Activated effector memory CD4-positive, alpha-beta T cell treated with anti-CD3 and anti-CD28 coated beads, Interleukin-2, amount 50 U/mL, for 16 hours (primary cell): ENCODE measurements at places on chromosomes 4 and X.
A peak's percentile ranks its signal among the peaks of the same experiment; 100 is the strongest.

DNA sequence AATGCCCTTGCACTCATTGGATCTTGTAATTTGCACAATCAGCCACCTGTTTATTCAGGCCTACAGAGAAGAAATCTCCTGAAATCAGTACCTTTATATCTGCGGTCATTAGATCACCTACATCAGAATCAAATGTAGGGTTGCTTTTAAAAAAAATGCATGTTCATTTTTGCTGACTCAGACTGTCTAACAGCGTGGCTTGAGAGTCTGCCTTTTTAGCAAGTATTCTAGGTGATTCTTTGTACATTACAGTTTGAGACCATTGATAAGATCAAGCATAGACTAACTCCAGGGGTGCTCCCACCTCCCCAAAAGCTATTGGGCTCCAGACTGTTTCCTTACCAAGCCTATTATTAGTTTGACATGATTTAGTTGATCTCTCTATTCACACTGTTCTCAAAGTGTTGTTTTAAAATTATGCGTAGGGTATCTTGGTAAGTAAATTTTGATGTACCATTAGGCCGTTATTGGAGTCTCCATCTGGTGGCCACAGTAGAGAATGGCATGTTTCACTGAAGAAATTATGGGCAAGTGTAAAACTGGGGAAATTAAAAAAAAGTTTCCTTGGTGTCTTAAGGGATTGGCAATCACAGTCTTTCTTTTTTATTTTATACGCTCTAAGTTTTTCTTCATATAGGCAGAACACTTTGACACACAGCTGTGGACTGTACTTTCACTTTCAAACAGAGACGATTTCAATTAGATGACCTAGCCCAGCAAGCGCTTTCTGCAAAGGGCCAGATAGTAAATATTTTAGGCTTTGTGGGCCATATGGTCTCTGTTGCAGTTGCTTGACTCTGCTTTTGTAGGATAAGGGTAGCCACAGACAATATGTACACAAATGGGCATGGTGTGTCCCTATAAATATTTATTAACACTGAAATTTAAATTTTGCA, 33.7 kb upstream of the MSL3 start:
- DNase-seq, result no peak

- DNase-seq, result no peak
These were observed 48.8 kb downstream of the AFAP1 start for GRCh38 chr4:7890635-7891393.

DNA sequence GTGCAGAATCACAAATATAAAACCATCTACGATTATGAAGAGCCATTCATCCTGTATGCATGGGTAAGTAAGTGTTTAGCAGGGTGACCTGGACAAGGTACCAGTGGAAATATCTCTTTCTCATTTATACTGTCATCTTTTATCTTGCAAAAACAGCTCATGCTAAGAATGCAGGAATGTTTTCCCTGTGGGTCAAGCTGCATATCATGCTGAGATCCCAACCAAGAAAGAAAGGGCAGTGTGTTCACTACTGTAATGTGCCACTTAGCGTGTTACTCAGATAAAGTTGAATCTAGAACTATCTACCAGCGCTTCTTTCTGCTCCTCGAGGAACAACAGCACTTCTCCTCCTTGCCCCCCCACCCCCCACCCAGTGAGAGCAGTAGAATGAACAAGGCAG, 212.7 kb upstream of the TBL1X start:
- DNase-seq, result no peak

DNA sequence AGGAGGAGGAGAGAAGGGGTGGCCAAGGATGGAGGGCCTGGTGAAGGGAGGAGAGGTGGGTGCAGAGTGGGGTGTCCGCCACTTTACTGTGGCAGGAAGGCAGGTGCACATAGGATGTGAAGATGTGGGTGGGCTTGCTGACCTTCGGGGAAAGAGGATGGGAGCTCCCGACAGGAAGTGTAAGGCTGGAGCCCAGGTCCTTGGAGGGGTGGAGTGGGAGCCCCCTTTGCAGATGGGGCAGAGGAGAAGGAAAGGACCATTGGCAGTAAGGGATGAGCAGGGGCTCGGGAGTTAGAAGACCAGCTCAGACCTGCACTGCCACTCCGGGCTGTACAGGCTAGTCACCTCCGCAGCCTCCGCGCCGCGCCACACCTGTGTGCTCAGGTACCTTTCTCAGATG, 89.5 kb downstream of the EVC start:
- peak; percentile 21 for DNase-seq

DNA sequence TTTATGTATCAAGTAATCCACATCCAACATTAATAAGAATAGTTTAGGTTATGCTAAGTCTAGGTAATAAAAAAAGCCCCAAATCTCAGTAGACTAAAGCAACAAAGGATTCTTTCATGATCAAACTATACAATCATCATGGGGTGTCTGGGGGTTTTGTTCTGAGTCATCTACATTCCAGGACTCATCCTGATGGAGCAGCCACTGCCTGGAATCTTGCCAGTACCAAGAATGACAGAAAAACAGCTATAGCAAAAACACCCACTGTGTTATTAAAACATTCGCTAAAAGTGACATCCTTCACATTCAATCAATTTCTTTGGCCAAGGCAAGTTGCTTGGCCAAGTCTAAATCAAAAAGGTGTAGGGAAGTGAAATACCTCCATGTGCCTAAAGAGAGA, 3.9 kb upstream of the ARHGEF38 start:
- no peak for DNase-seq

GRCh38 chr4:68373513-68373912, 23.6 kb upstream of the YTHDC1 start:
- peak; percentile 82 for DNase-seq

DNA sequence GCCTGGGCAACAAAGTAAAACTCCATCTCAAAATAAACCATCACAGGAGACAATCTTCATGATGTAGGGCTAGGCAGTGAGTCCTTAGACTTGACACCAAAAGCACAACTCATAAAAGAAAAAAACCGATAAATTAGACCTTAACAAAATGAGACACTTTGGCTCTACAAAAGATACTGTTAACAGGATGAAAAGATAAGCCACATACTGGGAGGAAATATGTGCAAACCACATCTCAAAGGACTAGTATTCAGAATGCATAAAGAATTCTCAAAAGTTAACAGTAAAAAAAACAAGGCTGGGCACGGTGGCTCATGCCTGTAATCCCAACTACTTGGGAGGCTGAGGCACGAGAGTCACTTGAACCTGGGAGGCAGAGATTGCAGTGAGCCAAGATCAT, 13.2 kb downstream of the EFHC2 start:
- no peak for DNase-seq

- DNase-seq, result no peak
These were observed 103.5 kb downstream of the IRF2 start for GRCh38 chr4:184370711-184371389.

- DNase-seq, result no peak
These were observed 224.9 kb upstream of the FAT1 start for GRCh38 chr4:186948361-186949242.

GRCh38 chrX:140507982-140508305, 3.1 kb upstream of the SOX3 start:
- no peak for DNase-seq

DNA sequence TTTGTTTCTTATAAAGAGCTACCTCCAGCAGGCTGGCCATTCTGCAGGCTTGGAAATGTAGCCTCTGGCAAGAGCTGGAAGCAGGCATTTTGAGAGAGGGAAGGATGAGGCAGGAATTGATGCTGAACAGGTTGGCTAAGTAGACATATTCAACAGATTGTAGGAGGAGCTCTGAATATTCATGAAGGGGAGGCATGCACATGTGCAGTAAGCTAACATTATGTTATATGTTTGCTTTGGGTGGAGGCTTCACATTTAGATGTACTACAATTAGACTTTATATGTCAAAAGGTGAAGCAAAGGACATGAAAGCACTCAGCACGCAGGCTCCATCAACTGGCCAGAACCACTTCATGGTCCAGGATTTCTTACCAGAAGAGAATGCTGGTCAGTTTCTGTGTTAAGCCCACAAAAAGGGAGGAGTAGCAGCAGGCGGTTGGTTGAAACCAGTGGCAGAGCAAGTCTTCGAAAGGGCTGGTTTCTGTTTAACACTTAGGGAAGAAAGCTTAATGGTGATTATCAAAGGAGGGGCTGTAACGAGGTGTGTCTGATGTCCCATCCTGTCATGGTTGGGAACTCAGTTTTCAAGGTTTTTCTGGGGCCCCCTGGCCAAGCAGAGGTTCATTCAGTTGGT, 54.8 kb downstream of the FGFBP1 start:
- DNase-seq, result no peak

- no peak for DNase-seq
These were observed 181.3 kb downstream of the OR13H1 start for GRCh38 chrX:131725001-131725654.

GRCh38 chrX:134552351-134552750, 92.4 kb downstream of the HPRT1 start:
- no peak for DNase-seq

- DNase-seq, result no peak
These were observed 564.1 kb downstream of the INPP4B start for GRCh38 chr4:142281999-142282398.

DNA sequence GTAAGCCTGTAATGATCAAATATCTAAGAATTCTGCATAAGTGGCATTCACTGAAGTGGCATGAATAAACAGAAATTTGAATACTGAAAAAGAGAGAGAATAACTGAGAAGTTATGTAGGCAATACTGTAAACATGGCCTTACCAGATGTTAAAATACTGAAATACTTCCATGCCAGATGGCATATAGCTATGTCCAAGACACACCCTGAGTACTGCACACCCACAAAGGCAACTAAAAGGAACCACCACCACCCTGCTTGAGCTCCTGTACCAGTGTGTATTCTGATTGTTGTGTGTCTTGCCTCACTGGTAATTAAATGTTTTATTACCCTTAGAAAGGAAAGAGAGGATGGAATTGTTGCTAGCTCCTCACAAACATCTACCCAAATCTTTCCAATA, 192.1 kb downstream of the ADAMTS3 start:
- no peak for DNase-seq

GRCh38 chrX:138775517-138775916, 64.0 kb upstream of the FGF13 start:
- DNase-seq, result no peak

GRCh38 chr4:140662082-140662869, 93.5 kb upstream of the UCP1 start:
- no peak for DNase-seq

- no peak for DNase-seq
These were observed 10.5 kb upstream of the DHX15 start for GRCh38 chr4:24594887-24595286.

GRCh38 chr4:165493359-165493758, 114.6 kb downstream of the CPE start:
- DNase-seq, result peak; percentile 86

GRCh38 chrX:84133023-84133422, 55.0 kb downstream of the RPS6KA6 start:
- no peak for DNase-seq

DNA sequence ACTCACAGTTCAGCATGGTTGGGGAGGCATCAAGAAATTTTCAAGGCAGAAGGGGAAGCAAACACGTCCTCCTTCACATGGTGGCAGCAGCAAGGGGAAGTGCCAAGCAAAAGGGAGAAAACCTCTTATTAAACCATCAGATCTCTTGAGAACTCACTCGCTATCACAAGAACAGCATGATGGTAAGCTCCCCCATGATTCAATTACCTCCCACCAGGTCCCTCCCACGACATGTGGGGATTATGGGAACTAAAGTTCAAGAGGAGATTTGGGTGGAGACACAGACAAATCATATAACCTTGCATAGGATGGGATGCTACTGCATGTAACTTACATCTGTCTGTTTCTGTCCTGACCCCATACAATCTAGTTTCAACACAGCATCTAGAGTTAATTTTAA, 511.8 kb upstream of the ARX start:
- no peak for DNase-seq

DNA sequence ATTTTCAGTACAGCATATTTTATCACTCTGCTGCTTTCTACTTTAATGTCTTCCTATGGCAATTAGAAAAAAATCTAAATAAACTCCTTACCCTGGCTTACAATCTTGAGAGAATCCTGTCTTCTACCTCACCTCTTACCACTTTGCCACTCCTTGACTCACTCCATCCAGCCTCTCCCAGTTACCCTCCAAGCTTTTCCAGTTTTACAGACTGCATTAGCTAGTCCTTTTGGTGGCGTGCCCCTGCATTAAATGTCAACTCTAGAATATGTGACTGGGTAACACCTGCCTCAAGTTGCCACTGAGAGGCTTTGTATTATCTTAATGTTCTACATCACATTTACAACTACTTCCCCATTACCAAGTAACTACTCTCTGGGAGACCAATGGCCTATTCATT, 7.5 kb upstream of the CDKL2 start:
- no peak for DNase-seq

- no peak for DNase-seq
These were observed 96.9 kb upstream of the GPRIN3 start for GRCh38 chr4:89404530-89404929.

DNA sequence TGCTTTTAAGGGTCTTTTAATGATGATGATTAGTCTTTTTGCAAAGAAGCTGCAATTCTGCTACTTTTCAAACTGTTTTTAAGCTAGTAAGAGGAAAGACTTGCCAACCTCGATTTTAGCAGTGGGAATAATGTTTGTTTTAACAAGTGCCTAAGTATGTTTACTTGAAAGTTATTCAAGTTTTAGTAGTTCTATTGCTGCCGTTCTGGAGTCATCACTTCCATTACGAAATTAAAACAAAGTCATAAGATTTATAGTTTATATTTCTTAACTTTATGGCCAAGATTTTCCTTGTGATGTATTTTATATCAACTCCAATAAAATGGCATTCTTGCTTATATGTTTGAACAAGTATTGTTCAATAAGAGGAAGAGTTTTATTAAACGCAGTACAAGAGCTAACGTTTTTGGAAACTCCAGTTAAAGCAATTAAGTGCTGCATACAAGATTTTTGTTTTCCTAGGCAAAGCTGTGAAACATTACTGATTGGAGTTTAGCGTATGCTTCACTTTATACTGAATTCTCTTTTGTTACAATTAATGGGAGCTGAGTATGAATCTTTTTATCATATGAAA, 211.3 kb downstream of the TENM3 start:
- DNase-seq, result no peak

DNA sequence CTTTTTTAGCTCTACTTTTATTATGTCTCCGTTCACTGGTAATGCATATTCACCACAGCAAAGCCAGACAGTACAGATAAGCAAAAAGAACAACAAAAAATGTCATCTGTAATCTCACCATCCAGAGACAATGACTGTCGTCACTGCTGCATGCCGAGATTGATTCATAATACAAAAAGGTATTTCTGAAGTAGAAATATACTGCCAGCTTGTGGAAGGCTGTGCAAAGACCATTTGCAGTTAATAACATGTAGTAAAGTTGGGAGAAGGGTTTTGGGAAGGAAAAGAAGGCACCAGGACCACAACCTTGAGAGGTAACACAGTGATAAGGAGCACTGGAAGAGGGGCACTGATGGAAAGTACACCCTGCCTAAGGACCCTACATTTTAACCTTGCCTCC, 223.0 kb upstream of the ZIC3 start:
- DNase-seq, result no peak

- DNase-seq, result no peak
These were observed 58.5 kb downstream of the TENM3 start for GRCh38 chr4:182301736-182302135.

GRCh38 chr4:113452868-113453620, 308.5 kb downstream of the CAMK2D start:
- no peak for DNase-seq

GRCh38 chr4:12880844-12881243, 603.3 kb downstream of the RAB28 start:
- DNase-seq, result no peak
